M059J (cell line): ENCODE measurements at places on chromosomes 1 and 21. TPM values are rescaled to one million over a fixed set of nuclear protein-coding genes. Genes with fewer than 3 reads are reported as not detected.

The C4BPA gene
- total RNA-seq = 0.10 TPM in 1 of 2 replicates, not detected in the other

The HHAT gene
- total RNA-seq = 4.2 and 5.2 TPM in 2 replicates

The BARHL2 gene
- total RNA-seq = not detected in 2 replicates

The ZFP69 gene
- 3.6 and 4.4 TPM in 2 replicates for total RNA-seq
